Ascending aorta (tissue), 2 donors: ENCODE measurements at places on chromosomes 13 and 19. TPM values are rescaled to one million over a fixed set of nuclear protein-coding genes. Genes with fewer than 3 reads are reported as not detected.

DNA sequence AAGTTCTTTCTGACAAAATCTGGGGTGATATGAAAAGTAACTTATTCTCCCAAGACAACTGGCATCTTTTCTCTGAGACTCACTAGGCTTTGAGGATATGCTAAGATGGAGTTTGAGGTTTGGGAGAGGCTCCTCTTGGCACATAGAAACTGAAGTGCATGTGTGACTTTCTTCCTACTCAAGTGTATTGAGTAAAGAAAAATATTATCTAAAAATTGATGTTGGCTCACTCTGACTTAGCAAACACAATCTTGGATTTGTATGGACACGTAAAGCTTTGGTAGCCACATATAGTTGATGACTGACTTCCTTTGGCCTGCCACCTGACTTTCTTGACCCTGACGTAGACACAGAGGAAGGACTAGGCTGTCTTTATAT is 71.1 kb upstream of the KLF12 start:
- no peak for DNase-seq
- H3K4me3 ChIP-seq = no peak overlapping the region
- H3K27me3 ChIP-seq = no peaks in the 10 kb centered on the region
- no peaks in the 10 kb centered on the region for H3K36me3 ChIP-seq

DNA sequence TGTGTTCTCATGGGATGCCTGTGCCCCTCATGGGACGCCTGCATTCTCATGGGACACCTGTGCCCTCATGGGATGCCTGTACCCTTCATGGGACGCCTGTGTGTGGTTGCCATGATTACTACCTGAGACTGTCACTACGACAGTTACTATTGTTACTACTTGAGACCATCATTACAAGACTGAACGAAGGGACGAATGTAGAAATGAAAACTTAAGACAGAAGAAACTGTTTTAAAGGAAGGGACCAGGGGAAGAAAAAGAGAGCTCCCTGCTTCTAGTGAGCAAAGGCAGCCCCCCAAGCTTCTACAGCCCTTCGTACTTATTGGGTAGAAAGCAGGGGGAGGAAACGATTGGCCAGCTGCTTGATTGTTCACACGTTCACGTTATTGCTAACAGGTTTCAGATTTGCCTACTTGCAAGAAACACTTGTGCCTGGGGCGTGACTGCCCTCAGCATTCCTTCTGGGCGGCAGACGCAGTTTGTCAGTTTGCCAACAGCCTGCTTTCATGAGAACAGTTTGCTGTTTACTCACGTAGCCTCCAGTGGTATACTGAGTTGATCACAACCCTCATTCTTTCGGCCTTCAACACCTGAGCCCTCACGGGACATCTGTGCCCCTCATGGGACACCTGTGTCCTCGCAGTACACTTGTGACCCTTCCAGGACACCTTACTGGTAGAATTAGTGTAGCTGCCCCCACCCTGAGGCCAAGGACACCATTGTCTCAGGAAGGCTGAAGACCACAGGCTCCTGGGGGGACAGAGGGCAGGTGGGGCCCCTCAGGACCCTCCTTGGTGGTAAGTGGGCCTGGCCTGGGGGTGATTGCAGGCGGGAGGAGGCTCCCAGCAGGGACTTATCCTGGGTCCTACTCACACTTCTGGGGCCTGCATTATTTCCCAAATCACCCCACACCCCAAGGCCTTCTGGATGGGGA is 2.5 kb upstream of the S1PR4 start:
- no peak overlapping the region for H3K4me3 ChIP-seq
- no peaks in the 10 kb centered on the region for H3K4me1 ChIP-seq
- H3K27ac ChIP-seq = no peak overlapping the region

DNA sequence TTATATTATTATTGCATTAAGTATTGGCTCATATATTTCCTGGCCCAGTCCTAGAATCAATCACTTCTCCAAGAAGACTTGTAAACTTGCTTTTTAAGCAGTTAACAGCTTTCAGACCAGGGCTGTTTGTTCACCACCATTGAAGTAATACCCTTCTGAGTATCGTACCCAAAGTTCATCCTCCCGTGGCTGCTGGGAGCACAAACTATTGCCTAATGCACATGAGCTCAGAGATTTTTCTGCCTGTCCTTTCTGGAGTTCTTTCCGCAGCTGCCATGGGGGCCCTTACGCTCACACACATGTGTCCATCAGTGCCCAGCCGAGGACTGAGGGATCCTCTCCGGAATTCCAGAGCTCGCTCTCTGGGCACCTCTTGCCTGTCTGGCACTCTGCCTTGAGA is 51.5 kb downstream of the MRPL57 start:
- no peak for DNase-seq
- H3K4me3 ChIP-seq = no peak overlapping the region
- H3K27me3 ChIP-seq = no peaks in the 10 kb centered on the region

GRCh38 chr19:52626915-52627314 is 11.2 kb downstream of the ZNF83 start:
- peaks cover 55% of the 10 kb centered on the region for H3K36me3 ChIP-seq
- H3K27me3 ChIP-seq = no peaks in the 10 kb centered on the region
- no peak for DNase-seq
- H3K27ac ChIP-seq = no peak overlapping the region
- H3K4me1 ChIP-seq = no peaks in the 10 kb centered on the region
- no peak overlapping the region for H3K4me3 ChIP-seq

Gene SPTBN4
- total RNA-seq = 0.43 TPM

Gene PGLYRP2
- total RNA-seq = not detected

GRCh38 chr19:45576682-45577081 is 7.9 kb downstream of the OPA3 start:
- H3K4me1 ChIP-seq = no peaks in the 10 kb centered on the region
- no peaks in the 10 kb centered on the region for H3K36me3 ChIP-seq
- no peaks in the 10 kb centered on the region for H3K27me3 ChIP-seq
- H3K4me3 ChIP-seq = no peak overlapping the region
- DNase-seq = no peak
- no peak overlapping the region for H3K27ac ChIP-seq

Gene PGLYRP1
- not detected for total RNA-seq

DNA sequence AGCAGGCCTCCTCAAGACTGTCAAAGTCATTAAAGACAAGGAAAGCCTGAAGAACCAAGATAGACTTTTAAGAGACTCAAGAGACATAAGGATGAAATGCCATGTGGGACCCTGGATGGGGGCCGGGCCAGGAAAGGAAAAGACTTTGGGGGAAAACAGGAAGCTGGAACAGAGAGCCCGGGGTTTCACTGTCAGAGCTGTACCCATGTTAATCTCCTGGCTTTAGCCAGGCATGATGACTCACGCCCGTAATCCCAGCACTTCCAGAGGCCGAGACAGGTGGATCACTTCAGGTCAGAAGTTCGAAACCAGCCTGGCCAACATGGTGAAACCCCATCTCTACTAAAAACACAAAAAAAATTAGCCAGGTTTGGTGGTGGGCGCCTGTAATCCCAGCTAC is 5.6 kb upstream of the KLF16 start:
- no peaks in the 10 kb centered on the region for H3K27me3 ChIP-seq
- DNase-seq = no peak
- H3K4me1 ChIP-seq = peaks cover 15% of the 10 kb centered on the region
- H3K27ac ChIP-seq = no peak overlapping the region
- no peak overlapping the region for H3K4me3 ChIP-seq

Gene RXFP2
- total RNA-seq = not detected

Gene TBXA2R
- 37.8 TPM for total RNA-seq

DNA sequence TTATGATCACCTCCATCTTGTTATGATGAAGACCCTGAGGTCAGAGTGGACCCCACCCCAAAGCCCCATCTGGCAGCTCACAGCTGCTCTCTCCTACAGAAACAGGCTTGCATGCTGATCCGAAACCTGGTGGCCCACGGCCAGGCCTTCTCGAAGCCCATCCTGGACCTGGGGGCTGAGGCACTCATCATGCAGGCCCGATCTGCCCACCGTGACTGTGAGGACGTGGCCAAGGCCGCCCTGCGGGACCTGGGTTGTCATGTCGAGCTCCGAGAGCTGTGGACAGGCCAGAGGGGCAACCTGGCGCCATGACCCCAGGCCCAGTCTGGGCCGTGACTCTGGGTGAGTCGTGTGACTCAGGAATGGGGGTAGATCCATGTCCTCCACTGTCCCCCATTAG is 6.5 kb upstream of the SLC25A42 start:
- no peaks in the 10 kb centered on the region for H3K27me3 ChIP-seq
- H3K36me3 ChIP-seq = peaks cover 47% of the 10 kb centered on the region
- no peak overlapping the region for H3K4me3 ChIP-seq
- no peaks in the 10 kb centered on the region for H3K4me1 ChIP-seq
- no peak for DNase-seq

DNA sequence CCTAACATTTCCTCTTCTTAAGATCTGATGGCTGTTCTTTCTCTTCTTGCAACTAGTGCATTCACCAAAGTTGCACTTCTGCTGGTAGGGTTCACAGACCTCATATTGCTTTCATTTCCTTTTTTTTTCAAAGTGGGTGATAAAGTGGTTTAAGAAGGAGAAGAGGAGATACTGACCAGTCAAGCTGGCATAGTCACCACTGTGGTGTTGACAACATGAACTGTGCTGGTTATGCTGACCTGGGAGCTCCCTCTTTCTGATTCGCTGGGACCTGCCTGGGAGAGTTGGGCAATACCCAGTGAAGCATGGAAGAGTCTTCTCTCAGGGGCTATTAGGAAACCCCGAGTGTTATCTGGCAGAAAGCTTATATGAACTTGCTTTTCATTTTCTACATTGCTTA is 222.9 kb downstream of the SLITRK5 start:
- H3K4me3 ChIP-seq = no peak overlapping the region
- no peaks in the 10 kb centered on the region for H3K4me1 ChIP-seq
- H3K27ac ChIP-seq = no peak overlapping the region
- no peaks in the 10 kb centered on the region for H3K36me3 ChIP-seq
- no peaks in the 10 kb centered on the region for H3K27me3 ChIP-seq
- no peak for DNase-seq

DNA sequence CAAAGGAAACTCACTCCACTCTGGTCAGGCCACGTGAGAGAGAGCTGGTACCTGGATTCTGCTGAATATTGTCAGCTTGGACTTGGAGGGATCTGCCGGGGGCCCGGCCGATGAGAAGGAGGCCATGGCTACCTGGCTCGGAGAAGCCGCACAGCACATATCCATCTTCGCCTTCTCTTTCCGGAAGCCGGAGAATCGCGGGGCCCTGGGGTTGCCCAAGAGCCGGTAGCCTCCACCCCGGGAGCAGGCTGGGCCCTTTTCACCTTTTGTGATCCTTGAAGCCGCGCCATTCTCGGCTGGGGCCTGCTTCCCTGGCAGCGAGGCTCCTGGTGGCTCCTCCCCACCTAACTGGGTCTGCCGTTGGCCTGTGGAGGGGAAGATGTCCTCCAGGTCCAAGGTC is 28.9 kb downstream of the ZNF541 start:
- no peak overlapping the region for H3K27ac ChIP-seq
- H3K36me3 ChIP-seq = no peaks in the 10 kb centered on the region
- DNase-seq = no peak
- no peaks in the 10 kb centered on the region for H3K27me3 ChIP-seq

DNA sequence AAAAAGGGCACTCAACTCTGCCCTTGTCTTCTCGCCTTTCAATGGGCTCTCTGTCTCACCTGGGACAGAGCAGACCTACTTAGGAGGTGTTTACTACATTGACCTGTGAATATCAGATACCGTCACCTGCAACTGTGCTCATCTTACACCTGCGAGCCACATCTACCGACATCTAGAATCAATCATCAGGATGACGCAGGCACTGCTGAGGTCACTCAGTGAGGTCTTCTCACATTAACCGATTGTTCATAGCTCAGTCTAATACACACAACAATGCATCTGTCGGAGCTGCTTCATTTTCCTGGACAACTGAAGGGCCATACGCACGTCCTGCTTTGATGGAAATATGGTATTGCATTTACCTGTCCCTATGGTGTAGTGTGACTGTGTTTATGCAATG is 211.9 kb downstream of the FGF9 start:
- H3K36me3 ChIP-seq = no peaks in the 10 kb centered on the region
- H3K4me3 ChIP-seq = no peak overlapping the region
- H3K4me1 ChIP-seq = no peaks in the 10 kb centered on the region
